ENCODE measurements at places on chromosomes 6 and 20.

DNA sequence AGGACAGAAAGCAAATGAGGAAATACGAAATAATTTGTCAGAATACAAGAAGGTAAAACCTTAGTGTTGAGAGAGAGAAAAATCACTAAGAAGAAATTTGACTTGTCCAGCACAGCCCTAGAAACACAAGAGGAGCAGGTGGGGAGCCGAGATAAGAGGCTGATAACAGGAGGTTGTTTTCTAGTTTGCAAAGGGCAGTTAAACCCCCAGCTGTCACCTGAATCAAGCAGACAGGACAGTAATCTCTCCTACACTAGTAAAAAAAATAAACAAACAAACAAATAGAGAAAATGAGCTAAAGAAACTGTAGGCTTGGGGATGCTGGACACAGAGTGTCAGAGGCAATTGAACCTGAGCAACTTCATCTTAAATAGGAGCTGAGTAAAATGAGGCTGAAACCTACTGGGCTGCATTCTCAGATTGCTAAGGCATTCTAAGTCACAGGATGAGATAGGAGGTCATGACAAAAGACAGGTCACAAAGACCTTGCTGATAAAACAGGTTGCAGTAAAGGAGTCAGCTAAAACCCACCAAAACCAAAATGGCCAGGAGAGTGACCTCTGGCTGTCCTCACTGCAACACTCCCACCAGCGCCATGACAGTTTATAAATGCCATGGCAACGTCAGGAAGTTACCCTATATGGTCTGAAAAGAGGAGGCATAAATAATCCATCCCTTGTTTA, 40.4 kb downstream of the FAM184A start:
- no peak for DNase-seq

GRCh38 chr6:89508755-89509563, 76.0 kb downstream of the ANKRD6 start:
- no peak for DNase-seq

- DNase-seq = no peak
Measured at GRCh38 chr6:155994086-155994485, 538.4 kb upstream of the NOX3 start.

- no peak for DNase-seq
Measured at GRCh38 chr6:96202571-96202970, 186.8 kb downstream of the FUT9 start.

- DNase-seq = no peak
Measured at GRCh38 chr20:63658749-63659187, 656 bp downstream of the RTEL1 start.

DNA sequence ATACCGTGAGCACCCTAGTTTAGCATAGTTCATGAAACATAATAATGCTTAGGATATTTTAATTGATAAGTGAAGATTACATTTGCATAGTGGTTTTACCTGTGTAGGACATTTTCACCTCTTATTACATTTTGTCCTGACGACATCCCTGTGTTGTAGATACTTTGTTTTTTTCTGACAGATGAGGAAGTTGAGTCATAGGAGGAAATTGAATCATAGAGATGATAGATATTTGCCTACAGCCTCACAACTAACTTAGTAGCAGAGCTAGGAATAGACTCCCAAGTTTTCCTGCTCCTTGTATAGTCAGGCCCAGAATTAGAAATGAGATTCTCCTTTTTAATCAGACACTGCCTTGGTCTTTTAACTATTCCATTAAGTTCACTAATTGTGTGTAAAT, 100.5 kb upstream of the SUPT3H start:
- DNase-seq = no peak

GRCh38 chr6:43914272-43915147, 144.5 kb downstream of the VEGFA start:
- DNase-seq = no peak
